ENCODE measurements at places on chromosomes 5 and 9. TPM values are rescaled to one million over a fixed set of nuclear protein-coding genes. Genes with fewer than 3 reads are reported as not detected.

SLC6A7 gene
- total RNA-seq, result not detected

CFAP90 gene
- total RNA-seq, result 0.84 TPM

ELAVL2 gene
- total RNA-seq, result 22.2 TPM

FOXD4 gene
- total RNA-seq, result 0.31 TPM

STPG3 gene
- not detected for total RNA-seq

CCNO gene
- 0.43 TPM for total RNA-seq

DNA sequence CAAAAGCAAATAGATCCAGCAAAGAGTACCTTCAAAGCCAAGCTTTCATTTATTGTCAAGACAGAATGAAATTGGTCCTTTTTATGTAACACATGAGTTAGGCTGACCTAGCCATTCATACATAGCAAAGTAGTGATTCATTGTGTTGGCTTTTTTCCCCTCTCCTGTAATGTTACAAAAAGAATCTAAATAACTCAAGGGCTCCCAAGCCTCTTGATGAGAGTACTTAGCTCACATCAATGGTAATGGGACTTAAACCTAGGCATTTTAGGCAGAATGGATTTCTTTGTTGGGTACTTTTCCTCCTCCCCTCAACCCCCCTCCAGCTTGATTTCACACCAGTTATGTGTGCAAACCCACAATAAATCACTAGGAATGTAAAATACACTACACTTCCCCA, 123.7 kb downstream of the EBF1 start:
- DNase-seq, result peak; percentile 94

DNA sequence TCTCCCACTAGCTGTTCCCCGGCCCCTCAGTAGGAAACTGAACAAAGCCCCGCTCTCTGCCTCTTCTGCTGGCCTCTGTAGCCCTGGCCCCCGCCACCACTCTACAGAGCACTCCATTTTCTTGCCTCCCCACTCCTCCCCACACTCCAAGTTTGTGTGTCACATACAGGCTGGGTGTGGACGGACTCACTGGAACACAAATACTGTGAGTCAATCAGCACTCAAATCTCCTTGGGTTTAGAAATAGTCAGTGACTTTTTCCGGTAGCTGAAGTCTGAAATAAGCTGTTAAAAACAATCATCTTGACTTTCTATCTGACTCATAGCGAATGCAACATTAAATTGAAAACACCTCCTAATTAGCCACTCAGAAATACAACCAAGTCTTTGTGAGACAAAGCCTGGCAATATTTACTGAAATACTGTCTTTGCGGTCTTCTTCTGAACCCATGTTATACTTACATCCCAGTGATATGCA, 122.5 kb downstream of the LHFPL2 start:
- DNase-seq, result peak; percentile 88

GRCh38 chr9:126704892-126705766, 91.4 kb downstream of the LMX1B start:
- no peak for DNase-seq

- DNase-seq, result no peak
Observed at GRCh38 chr9:4287886-4288588, 11.8 kb downstream of the GLIS3 start.

Measured in astrocyte (in vitro differentiated cells and primary cell).